ENCODE measurements at places on chromosomes 2 and 18. TPM values are rescaled to one million over a fixed set of nuclear protein-coding genes. Genes with fewer than 3 reads are reported as not detected.

- DNase-seq, result no peak
Observed at GRCh38 chr2:64632835-64633819, 20.6 kb downstream of the SERTAD2 start.

FBXO41 gene
- 7.0 TPM for total RNA-seq

DNA sequence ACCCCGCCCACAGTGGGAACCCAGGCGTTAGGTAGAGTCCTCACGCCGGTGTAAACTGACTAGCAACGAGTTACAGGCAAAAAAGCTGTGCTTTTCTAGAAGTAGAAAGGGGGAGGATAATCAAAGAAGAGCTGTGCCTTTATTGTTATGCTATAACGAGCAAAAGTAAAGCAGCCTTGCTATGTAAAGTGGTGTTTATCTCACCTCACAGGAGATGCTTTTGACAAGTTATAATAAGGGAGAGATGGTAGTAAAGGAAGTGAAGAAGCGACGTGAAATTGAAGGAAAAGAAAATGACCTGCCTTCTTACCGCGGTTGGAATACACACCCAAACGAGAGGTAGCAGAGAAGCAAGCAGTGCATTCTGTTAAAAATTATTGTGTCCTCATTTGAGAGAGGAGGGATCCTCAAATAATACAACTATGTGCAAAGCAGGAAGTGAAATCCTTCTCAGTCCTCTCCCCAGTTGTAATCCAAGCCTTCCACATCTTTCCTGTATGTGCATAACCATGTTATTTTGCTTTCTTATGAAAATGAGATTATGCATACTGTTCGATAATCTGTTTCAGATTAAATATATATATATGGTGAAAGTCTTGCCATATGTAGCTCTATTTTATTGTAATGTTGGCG lies 962 bp downstream of the TANK start:
- no peak for DNase-seq

GRCh38 chr2:222982010-222982908 lies 69.7 kb upstream of the KCNE4 start:
- DNase-seq, result peak; percentile 72

DNA sequence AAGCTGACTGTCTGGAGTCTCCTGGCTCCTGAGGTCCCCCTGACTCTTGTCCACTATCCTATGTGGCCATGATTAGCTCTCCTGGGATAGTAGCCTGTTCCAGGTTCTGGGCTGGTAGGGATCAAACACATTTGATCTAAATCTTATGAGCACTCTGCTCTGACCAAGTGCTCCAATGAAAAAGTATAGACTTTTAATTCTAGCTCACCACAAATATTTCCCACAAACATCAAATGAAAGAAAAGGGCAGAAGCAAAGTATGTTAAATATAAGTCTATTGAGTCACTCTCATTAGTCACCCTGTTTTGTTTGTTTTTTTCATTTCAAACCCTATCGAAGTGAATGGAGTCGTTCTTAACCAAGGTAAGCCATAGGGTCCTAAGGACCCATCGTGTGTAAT lies 39.7 kb upstream of the NEDD4L start:
- peak; percentile 49 for DNase-seq

LYPD1 gene
- total RNA-seq, result 53.2 TPM

GPC1 gene
- total RNA-seq, result 81.7 TPM

DNA sequence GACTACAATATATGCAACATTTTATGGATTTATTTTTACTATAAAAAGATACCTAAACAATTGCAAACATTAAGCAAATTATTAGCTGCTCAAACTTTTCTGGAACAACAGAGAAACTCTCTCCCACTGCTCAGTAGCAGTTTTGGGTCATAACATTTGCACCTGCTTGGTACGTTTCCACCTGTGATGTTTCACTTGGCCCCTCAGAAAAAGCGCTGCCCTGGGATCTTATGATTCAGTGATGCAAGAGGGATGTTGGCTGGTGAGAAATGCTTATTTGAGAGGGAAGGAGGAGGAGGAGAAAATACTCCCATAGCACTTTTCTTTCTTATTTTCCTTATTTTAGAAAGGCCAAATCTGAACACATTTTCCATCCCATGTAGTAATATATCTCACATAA lies 9.2 kb downstream of the IRS1 start:
- DNase-seq, result no peak

GRCh38 chr2:139495851-139496250 lies 715.7 kb upstream of the NXPH2 start:
- DNase-seq, result no peak

- DNase-seq, result no peak
Observed at GRCh38 chr2:74481961-74482800, 617 bp downstream of the CCDC142 start.

ZNF142 gene
- total RNA-seq, result 22.6 TPM

DNA sequence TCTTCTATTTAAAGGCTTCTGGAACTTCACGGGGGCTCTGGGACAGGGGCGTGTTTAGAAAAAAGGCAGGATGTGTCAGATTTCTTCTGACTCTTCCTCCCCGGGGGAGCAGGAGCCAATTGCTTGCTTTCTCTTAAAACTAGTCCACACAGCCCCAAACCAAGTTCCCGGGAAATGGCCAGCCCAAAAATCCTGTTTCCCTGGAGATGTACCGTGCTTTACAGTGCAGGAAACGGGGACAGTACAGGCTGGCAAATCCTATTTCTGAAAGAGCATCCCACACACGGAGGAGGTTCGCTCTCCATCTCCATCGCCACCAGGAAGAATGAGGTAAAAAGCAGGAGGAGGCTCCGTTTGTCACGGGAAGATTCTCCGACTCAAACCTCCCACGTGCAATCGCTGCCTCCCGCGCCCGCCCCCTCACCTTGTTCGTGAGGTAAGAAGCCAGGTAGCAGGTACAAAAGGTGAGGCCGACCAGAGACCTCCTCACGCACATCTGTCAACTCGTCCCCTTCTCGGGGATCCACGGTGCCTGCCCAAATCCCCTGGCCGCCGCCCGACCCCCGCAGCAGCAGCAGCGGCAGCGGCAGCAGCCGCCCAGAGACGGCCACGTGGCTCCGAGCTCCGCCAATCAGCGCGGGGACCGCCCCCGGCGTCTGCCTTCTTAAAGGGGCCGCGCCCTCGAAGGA lies 15.6 kb upstream of the RIOK3 start:
- DNase-seq, result no peak

DNA sequence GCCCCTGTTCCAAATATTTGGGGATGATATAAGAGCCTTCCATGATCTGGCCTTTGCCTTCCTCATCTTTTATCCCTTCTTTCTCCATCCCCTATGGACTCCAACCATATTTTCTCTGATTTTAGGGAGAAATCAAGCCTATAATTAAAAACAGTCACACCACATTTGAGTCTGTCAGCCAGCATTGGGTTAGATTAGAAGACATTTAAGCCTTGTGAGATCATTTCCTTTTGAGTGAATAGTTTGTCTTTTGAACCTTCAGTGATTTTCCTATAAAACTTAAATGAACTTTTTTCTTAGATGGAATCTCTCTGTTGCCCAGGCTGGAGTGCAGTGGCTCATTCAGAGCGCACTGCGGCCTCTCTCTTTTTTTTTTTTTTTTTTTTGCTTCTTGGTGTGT lies 7.6 kb upstream of the C18orf32 start:
- no peak for DNase-seq

CNOT9 gene
- total RNA-seq, result 38.5 TPM

DNA sequence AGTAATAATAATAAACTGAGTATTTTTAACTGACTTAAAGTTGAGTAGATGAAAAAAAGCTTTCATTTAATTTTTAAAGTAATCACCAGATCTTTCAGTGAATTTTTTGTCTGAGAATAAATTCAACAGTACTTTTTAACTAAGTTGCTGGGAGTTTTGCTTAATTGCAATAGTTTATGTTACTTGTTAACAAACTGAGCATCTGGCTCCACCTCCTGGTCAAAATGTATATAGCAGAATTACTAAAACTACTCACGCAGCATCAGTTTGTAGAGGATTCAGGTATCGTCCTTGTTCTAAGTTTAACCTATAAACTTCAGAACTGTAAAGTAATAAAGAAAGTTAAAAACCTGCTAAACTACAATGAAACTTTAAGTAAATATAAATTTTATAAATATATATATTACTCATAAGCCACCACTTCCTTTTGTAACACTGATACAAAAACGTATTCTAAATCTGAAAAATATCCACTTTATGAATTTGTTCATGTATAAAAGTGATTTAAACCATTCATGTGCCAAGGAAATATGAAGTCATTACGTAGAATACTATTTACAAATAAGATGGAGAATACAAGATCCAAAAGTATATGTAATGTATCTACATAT lies 21.3 kb downstream of the NOL10 start:
- no peak for DNase-seq

IL37 gene
- not detected for total RNA-seq

- DNase-seq, result no peak
Observed at GRCh38 chr2:235493775-235494715, at the start of gene AGAP1. TSS of gene AGAP1 (plus strand) at chr2:235494043.

DNA sequence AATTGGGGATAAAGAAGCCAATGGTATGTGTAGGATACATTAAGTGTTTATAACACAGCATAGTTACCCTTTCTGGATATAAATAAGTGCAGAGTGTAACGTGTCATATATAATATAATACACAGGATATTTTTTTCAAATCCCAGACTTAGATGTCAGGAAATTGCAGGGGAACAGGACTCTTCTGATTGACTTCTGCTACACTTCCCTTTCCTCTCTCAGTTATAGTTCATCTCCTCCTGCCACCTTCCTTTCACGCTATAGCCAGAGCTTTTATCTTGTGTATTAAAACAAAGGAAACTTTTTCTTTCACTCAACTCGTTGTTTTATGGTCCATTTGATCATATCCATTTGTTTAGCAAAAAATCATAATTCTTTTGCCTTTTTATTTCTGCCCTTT lies 158.0 kb upstream of the RASGRP3 start:
- no peak for DNase-seq

CHRNG gene
- not detected for total RNA-seq

DNA sequence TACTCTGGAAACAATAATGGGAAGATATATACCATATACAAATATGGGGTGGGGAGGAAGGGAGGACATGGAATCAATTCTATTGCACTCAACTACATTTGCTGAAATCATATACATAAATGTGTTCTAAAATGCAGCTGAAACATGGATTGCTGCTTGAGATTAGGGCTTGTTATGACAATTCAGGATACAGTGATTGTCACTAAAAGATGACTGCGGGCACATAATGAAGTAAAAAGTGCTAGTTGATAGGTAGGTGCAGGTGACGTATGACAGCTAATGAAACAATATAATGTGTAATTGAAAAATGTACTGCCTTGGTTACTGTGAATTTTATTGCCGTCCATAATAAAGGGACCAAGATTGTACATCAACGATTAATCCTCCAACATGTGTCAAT lies 1062.1 kb upstream of the FANCL start:
- DNase-seq, result no peak

GRCh38 chr2:43937269-43937820 lies 58.4 kb downstream of the LRPPRC start:
- no peak for DNase-seq

GRCh38 chr2:215436705-215437565 lies 1.1 kb upstream of the FN1 start:
- DNase-seq, result no peak

- DNase-seq, result no peak
Observed at GRCh38 chr2:9370746-9371145, 52.6 kb downstream of the ITGB1BP1 start.

- DNase-seq, result no peak
Observed at GRCh38 chr18:69944436-69944835, 3.2 kb downstream of the CD226 start.

GRCh38 chr2:128362176-128362888 lies 43.7 kb upstream of the HS6ST1 start:
- no peak for DNase-seq

NTSR2 gene
- not detected for total RNA-seq

DNA sequence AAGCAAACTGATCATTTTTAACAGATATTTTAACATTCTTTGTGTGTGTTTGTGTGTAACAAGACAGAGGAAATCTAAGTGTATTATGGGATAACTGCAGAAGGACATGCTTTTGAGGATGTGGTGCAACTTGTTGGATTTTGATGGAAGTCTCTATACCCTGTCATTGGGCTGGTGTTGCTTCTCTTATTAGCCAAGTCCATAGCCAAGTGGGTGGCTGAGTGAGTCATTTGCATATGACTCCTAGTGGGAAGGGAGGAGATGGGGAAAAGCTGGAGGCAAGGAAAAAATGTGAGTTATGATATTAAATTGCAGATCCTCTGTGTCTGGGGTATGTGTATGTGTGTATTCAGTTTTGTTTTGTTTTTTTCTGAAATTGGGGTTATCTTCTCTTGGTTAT lies 879.9 kb downstream of the DCC start:
- no peak for DNase-seq
